A549 treated with DMSO at 1 μM for 4 hours (cell line): ENCODE measurements at places on chromosomes 5 and 9. TPM values are rescaled to one million over a fixed set of nuclear protein-coding genes. Genes with fewer than 3 reads are reported as not detected.

Gene SGCD
- 3.7 to 4.9 TPM (median 4.0 TPM) in 5 replicates for total RNA-seq

Gene ANKRD34B
- total RNA-seq = 0.03 to 0.09 TPM (median 0.05 TPM) in 4 of 5 replicates, not detected in the other

Gene EGFLAM
- total RNA-seq = 0.06 to 0.18 TPM (median 0.08 TPM) in 3 of 5 replicates, not detected in the others

Gene HAVCR1
- total RNA-seq = 35.8 to 44.2 TPM (median 43.9 TPM) in 5 replicates

Gene PIP5K1B
- 0.10 TPM in 1 of 5 replicates, not detected in the others for total RNA-seq

Gene FGD3
- 0.11 to 0.41 TPM (median 0.23 TPM) in 5 replicates for total RNA-seq

Gene SAPCD2
- 15.1 to 29.3 TPM (median 23.8 TPM) in 5 replicates for total RNA-seq

Gene MVB12B
- total RNA-seq = 7.0 to 9.0 TPM (median 7.9 TPM) in 5 replicates

Gene GABBR2
- total RNA-seq = 0.10 to 0.22 TPM (median 0.15 TPM) in 5 replicates

Gene ABITRAM
- total RNA-seq = 20.7 to 22.7 TPM (median 22.0 TPM) in 5 replicates

Gene SLC22A4
- total RNA-seq = 3.6 to 5.5 TPM (median 4.1 TPM) in 5 replicates

Gene PKD2L2
- 0.06 to 0.08 TPM in 2 of 5 replicates, not detected in the others for total RNA-seq

Gene RMI1
- total RNA-seq = 10.5 to 15.2 TPM (median 12.5 TPM) in 5 replicates

Gene GGTA1
- total RNA-seq = not detected in 5 replicates

Gene ARHGEF37
- 0.73 to 1.3 TPM (median 0.89 TPM) in 5 replicates for total RNA-seq

Gene FBXO4
- 5.9 to 8.2 TPM (median 6.7 TPM) in 5 replicates for total RNA-seq

Gene DOCK2
- 2.5 to 4.4 TPM (median 3.4 TPM) in 5 replicates for total RNA-seq

Gene ANKRD33B
- 11.3 to 13.1 TPM (median 12.2 TPM) in 5 replicates for total RNA-seq

Gene KCNT1
- not detected in 5 replicates for total RNA-seq

Gene SIT1
- not detected in 5 replicates for total RNA-seq

Gene PMPCA
- total RNA-seq = 77.4 to 96.9 TPM (median 81.7 TPM) in 5 replicates

Gene ALDH1A1
- 4,424 to 5,975 TPM (median 5,388 TPM) in 5 replicates for total RNA-seq

Gene LCN9
- total RNA-seq = not detected in 5 replicates

Gene PPP3R2
- total RNA-seq = not detected in 5 replicates

Gene RABL6
- 65.6 to 91.8 TPM (median 82.0 TPM) in 5 replicates for total RNA-seq

Gene SURF6
- 21.9 to 29.2 TPM (median 25.7 TPM) in 5 replicates for total RNA-seq

Gene EXOSC3
- 66.7 to 92.3 TPM (median 86.7 TPM) in 5 replicates for total RNA-seq

Gene DOCK8
- 0.26 to 0.55 TPM (median 0.34 TPM) in 5 replicates for total RNA-seq

Gene IFNA2
- not detected in 5 replicates for total RNA-seq

Gene LSM11
- total RNA-seq = 2.9 to 3.6 TPM (median 3.1 TPM) in 5 replicates

Gene GMCL2
- total RNA-seq = not detected in 5 replicates

Gene FCN2
- not detected in 5 replicates for total RNA-seq

Gene SLC6A18
- not detected in 5 replicates for total RNA-seq

Gene ST8SIA4
- 0.36 to 0.91 TPM (median 0.74 TPM) in 5 replicates for total RNA-seq

Gene GRM6
- not detected in 5 replicates for total RNA-seq

Gene PRRX2
- total RNA-seq = 2.8 to 7.8 TPM (median 5.9 TPM) in 5 replicates

Gene GDNF
- not detected in 5 replicates for total RNA-seq

Gene PTGES2
- 77.0 to 110 TPM (median 89.7 TPM) in 5 replicates for total RNA-seq

Gene TAF11L6
- total RNA-seq = not detected in 5 replicates

Gene CDC42SE2
- 27.1 to 34.1 TPM (median 30.3 TPM) in 5 replicates for total RNA-seq

Gene IL17B
- total RNA-seq = not detected in 5 replicates
